ENCODE measurements at places on chromosomes 1 and 21.

- DNase-seq = no peak
Measured at GRCh38 chr1:27342391-27342777, 562 bp downstream of the SYTL1 start.

DNA sequence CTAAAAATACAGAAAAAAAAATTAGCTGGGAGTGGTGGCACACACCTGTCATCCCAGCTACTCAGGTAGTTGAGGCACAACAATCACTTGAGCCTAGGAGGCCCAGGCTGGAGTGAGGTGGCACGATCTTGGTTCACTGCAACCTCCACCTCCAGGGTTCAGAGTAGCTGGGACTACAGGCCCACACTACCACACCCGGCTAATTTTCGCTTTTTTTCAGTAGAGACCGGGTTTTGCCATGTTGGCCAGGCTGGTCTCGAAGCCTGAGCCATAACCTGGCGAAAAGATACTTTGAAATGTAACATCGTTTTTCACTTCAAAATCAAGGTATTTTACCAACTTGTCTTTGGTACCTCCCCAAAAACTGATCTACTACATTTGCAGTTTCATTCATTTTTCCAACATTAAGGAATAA lies 6.1 kb downstream of the GAS5 start:
- no peak for DNase-seq

DNA sequence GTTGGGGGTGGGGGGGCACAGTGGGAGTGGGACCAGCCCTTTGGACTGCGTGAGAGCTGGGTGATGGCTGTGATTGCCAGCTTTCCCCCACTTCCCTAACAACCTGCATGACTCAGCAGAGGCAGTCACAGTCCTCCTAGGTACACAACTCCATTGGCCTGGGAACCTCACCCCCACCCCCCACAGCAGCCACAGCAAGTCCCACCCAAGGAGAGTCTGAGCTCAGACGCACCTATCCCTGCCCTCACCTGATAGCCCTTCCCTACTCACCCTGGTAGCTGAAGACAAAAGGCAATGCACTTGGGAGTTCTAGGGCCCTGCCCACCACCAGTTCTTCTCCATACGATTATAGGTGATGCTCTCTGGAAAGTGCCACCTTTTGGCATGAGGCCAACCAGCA lies 188.9 kb downstream of the ZNF648 start:
- DNase-seq = no peak

DNA sequence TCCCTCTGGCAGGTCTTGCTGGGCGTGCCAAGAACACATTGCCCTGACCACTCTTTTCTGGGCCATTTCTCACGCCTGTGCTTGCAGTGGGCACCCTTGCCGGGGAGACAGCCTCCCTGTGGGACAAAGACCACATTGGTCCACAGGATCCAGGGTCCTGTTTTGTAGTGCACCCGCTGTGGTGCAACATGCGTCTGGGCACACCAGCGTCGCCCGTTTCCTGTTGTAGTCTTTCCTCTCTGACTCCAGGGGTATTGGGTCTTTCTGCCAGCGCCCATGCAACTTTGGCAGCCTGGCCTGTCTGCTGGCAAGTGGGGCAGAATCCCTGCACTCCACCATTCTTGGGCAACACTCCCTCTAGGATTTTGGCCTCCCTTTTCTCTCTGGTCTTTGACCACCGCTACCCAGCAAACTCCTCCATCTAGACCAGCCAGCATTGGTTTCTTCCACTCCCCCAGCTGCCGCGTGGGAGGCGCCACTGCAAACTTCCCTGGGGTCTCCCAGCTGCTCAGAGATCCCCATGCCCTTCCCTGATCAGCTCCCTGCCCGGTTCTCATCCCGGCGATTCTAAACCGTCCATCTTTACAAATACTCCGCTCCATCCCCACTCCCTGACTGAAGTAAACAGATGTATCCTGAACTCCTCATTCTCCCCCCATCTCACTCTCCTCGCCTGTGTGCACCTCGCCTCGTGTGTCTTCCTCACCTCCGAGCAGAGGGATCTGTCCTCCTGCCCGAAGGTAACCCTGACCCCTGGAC lies 1.2 kb upstream of the TPRG1L start:
- no peak for DNase-seq

DNA sequence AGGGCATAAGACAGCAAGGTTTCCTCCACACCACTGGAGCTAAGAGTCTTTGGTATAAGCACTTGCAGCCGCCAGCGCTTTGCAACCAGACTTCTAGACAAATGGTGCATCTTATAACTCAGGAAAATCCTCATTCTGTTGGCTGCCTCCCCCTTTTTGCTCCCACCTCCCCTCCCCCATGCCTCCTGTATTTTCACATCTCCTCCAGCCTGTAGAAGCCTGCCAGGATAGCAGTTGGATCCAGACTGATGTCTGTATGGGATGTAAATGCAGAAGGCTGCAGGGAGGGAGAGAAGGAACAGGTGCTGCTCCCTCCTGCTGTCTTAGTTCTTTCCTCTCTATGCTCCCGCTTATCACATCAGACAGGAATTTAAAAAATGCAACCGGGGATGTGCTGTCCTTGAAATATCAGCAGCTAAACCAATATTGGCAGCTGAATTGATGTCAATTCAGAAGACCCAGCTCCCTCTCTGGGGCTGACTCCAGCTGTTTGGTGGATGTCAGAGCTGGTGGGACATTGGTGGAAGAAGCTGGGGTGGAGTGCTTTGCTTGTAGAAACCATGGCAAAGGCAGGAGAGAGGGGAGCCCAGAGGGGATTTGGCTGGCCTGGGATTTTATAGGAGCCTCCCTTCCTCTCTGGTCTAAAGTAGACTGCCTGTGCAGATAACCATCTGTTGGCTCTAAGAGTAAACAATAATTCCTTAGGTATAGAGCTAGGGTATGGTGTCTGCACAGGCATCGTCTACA lies 53.5 kb downstream of the NFASC start:
- DNase-seq = no peak

- no peak for DNase-seq
Measured at GRCh38 chr1:12585951-12586942, 31.8 kb downstream of the DHRS3 start.

GRCh38 chr1:33310702-33311101 lies 10.2 kb downstream of the A3GALT2 start:
- DNase-seq = no peak

DNA sequence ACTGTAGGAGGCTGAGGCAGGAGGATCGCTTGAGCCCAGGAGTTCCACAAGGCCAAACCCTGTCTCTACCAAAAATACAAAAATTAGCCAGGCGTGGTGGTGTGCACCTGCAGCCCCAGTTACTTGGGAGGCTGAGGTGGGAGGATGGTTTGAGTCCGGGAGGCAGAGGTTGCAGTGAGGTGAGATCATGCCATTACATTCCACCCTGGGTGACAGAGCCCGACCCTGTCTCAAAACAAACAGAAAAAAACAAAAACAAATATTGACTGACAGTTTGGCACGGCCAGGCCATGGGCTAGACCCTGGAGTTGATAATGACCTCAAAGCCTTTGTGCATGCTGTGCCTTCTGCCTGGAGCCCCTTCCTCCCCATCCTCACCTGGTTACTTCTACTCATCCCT lies 19.2 kb upstream of the RSPO1 start:
- DNase-seq = no peak

- DNase-seq = no peak
Measured at GRCh38 chr1:18198260-18198659, 90.7 kb downstream of the IGSF21 start.

DNA sequence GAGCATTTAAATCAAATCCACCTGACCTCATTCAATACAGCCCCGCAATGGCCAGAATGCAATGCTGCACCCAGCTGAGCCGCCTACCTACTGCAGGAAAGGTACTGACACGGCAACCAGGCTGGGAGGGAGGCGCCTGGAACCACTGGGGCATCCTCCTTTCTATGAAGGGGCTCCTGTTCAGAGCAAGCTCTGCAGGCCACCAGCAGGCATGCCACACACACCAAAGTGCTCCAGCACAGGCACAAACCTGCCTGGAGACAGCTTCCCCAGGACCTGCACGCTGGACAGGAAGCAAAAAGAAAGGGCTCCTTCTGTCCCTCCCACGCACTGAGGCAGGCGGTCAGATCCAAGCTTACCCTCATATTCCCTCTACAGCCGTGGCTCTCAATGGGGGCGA lies 21.2 kb downstream of the CTNNBIP1 start:
- no peak for DNase-seq

DNA sequence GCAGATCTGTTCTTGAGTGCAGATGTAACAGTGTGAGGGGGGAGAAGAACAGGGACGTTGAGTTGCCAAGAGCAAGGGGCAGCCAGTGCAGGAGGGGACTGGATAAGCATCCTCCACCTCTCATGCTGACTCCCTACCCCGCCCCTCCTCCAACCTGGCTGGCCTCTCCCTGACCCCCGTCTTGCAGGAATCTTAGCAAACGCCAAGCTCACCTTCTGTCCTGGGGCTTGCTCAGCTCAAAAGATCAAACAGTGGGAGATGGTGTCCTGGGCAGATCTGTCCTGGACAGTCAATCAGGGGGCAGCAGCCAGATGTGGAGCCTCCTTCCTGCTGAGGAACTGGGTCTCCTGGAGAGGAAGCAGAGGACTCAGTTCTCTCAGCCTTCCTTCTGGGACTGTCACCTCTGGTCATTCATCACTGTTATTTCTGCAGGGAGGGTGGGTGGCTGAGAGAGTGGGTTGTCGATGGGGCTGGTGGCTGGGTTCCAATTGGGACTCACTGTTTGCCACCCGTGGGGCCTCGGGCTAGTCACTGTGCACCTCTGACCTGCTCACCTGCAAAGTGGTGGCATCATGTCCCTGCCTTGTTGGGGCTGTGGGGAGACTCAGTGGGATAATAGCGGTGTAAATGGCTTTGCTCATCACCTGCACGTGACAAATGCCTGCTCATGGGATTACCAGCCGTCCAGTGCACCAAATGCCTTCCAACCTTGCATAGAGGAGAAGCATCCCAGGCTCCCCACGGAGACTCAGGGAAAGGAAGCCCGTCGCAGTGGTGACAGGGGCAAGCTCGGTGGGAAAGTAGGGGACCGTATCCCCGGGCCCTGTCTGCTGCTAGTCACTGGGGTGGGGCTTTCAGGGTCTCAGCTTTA lies 154.4 kb downstream of the PTPRU start:
- no peak for DNase-seq

DNA sequence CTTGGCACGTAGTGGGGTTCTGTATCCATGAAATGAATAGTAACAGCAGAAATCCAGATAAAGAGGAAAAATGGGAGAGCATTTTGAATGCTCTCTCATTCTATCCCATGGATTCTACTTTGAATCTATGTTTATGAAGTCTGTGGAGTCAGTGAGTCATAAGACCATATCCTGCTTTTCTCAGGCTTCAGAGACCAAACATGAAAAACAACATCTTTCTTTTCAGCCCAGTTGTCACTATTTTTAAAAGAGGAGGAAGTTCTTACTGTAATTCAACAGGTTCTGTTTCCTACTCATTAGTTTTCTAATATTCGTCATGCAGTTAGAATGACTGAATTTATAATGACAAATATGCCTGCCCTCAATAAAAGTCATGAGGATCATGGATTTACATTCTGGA lies 39.4 kb upstream of the CD55 start:
- DNase-seq = no peak

DNA sequence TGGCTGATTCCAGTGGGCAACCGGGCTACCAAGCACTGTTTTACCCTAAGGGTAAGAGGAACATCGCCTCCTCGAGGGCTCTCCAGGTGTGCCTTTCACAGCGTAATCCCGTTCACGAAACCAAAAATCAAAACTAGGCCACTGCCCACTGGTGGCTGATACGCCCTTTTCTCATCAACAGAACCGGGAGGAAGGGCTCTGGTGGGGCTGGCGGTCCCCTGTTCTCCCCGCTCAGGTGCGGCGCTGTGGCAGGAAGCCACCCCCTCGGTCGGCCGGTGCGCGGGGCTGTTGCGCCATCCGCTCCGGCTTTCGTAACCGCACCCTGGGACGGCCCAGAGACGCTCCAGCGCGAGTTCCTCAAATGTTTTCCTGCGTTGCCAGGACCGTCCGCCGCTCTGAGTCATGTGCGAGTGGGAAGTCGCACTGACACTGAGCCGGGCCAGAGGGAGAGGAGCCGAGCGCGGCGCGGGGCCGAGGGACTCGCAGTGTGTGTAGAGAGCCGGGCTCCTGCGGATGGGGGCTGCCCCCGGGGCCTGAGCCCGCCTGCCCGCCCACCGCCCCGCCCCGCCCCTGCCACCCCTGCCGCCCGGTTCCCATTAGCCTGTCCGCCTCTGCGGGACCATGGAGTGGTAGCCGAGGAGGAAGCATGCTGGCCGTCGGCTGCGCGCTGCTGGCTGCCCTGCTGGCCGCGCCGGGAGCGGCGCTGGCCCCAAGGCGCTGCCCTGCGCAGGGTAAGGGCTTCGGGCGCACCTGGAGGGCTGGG lies at the start of gene IL6R:
IL6R (plus strand) TSS at position 360 of the 763 bp plus-strand sequence; CDS start at position 647, 287 bp downstream.
- DNase-seq = peak; percentile 94

DNA sequence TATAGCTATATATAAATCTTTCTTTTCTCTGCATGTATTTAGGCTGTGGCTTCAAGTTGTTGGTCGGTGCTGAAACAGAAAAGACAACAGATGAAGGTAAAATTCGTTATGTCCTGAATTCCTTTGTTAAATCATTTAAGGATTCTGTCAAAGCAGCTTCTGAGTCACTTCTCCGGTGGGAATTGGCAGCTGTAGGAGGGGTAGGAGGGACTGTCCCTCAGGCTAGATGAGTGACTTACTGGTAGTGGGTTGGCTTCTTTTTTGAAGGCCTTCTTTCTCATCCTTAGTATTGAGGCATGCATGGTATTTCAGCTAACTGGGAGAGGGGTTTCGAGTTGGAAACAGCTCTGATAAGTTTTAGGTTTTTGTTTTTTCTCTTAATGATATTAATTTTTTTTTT lies 22.1 kb upstream of the NEXN start:
- no peak for DNase-seq

GRCh38 chr1:107740579-107740978 lies 224.4 kb downstream of the VAV3 start:
- DNase-seq = no peak

DNA sequence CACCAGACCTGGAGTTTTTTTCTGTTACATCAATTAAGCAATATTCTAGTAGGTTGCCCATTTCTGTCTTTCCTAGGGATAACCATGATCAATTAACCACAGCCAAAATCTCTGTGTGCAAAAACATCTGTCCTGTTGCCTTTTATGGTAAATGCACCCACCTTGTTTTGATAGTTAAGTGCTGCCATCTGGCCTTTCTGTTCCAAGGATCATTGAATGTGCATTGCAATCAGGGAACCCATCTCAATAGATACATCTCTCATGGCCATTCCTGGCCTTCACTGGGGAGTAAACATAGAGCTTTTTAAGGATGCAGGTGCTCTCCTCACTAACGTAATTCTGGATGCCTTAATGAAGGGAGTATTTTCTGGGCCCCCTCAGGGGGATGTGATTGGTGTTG lies 111.8 kb upstream of the KIAA1614 start:
- DNase-seq = no peak

GRCh38 chr1:29757866-29758780 lies 521.8 kb downstream of the PTPRU start:
- no peak for DNase-seq

GRCh38 chr1:147413110-147413605 lies 128.1 kb upstream of the BCL9 start:
- DNase-seq = no peak

- DNase-seq = no peak
Measured at GRCh38 chr1:223175633-223176032, 32.6 kb upstream of the TLR5 start.

- no peak for DNase-seq
Measured at GRCh38 chr1:166944186-166944967, 31.0 kb downstream of the ILDR2 start.

GRCh38 chr1:89022167-89022959 lies at the start of gene GBP3:
GBP3 (minus strand) TSS chr1:89022866; CDS start chr1:89020721, 2,145 bp downstream.
- DNase-seq = no peak
